RPMI7951 (cell line): ENCODE measurements at places on chromosomes 2 and 18. TPM values are rescaled to one million over a fixed set of nuclear protein-coding genes. Genes with fewer than 3 reads are reported as not detected.

DNA sequence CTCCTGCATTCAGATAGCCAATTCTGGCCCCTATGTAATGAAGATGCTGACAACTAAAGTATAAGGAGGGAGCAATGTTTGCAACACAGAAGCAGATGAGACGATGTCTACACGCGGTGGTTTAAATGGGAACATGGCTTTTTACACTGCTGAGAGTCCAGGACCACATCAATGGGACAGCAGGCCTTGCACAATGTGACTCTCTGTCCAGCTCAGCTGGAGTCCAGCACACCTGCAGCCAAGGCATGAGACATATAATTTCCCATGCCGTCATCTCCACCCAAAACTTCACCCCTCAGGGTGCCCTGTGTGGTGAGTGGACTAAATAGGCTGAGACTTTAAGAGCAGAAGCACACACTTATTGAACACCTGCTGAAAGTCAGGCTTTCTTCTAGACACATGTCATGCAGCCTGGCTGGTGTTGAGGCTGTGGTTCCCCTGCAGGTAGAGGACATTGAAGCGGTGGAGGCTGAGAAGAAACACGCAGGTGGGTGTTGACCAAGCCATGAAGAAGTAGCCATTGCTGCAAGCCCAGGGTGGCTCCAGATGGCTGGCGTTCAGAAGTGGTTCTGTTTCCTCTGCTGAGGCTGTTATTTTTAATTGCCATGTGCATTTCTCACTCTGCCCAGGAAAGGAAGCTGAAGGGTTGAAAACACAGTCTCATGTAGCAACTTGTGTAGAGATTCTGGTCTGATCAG, 345.6 kb downstream of the MYCN start:
- DNase-seq: no peak

GRCh38 chr2:31271851-31272267, 37.9 kb downstream of the EHD3 start:
- peak; percentile 72 for DNase-seq

DNA sequence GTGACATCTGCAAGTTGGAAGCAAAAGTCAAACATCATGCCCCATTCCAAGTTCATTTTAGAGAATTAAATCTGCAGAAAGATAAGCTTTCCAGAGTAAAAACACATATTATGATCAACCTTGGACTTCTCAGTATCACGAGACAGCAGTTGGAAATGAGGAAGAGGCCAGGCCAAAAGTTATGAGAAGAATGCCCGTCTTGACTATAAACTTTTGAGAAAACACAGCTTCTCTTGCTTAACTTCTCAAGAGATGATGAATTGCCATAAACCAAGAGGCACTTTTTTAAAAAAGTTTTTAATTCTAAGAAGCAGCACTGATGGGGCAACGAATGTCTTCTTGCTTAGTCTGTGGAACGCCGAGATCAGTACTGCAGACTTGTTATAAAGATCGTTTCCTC, 52.6 kb upstream of the NFU1 start:
- no peak for DNase-seq

DNA sequence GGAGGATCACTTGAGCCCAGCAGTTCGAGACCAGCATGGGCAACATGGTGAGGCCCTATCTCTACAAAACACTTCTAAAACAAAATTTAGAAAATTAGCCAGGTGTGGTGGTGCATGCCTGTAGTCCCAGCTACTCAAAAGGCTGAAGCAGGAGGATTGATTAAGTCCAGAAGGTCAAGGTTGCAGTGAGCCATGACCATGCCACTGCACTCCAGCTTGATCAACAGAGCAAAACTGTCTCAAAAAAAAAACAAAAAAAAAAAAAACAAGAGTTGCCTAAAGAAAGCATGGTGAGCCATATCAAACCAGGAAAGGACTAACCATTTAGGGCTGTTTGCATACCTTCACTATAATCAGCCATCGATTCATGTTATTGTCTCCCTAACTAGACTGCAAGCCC, 4.5 kb downstream of the CLASP1 start:
- DNase-seq: no peak

- DNase-seq: no peak
Observed at GRCh38 chr2:67186871-67187270, 210.3 kb upstream of the ETAA1 start.

- no peak for DNase-seq
Observed at GRCh38 chr2:120658042-120658769, 77.5 kb upstream of the GLI2 start.

Gene SCN7A
- total RNA-seq: not detected in 2 replicates

DNA sequence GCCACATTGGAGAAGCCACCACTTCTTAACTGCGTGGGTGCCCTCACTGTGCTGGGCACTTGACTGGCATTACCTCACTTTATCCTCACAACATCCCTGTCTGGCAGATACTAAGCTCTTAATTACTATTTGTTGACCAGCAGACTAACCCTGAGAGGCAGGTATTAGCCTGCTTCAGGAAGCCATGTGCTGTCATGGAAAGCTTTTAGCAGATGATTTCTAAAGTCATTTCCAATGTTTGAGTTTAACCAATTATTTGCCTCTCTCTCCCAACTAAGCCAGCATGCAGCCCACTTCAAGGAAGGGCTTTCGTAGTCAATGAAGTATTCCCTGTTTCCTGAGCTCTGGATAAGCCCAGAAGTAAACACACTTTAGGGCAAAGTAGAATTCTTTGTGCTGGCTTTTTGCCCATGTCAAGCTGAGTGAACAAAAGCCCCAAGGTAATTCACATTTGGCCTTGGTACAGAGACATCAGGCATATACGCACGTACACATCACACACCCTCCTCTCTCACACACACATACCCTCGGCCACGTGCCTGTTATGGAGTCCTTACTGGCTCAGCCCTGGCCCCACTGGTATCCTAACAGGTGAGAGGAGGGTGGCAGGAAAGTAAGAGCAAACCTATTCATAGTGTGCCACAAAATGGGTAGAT, 108.6 kb downstream of the C1D start:
- DNase-seq: no peak

Gene GPR55
- 0.24 and 0.29 TPM in 2 replicates for total RNA-seq

GRCh38 chr18:63975628-63976027, 5.7 kb downstream of the SERPINB8 start:
- DNase-seq: no peak

Gene COX7A2L
- 188 and 215 TPM in 2 replicates for total RNA-seq

DNA sequence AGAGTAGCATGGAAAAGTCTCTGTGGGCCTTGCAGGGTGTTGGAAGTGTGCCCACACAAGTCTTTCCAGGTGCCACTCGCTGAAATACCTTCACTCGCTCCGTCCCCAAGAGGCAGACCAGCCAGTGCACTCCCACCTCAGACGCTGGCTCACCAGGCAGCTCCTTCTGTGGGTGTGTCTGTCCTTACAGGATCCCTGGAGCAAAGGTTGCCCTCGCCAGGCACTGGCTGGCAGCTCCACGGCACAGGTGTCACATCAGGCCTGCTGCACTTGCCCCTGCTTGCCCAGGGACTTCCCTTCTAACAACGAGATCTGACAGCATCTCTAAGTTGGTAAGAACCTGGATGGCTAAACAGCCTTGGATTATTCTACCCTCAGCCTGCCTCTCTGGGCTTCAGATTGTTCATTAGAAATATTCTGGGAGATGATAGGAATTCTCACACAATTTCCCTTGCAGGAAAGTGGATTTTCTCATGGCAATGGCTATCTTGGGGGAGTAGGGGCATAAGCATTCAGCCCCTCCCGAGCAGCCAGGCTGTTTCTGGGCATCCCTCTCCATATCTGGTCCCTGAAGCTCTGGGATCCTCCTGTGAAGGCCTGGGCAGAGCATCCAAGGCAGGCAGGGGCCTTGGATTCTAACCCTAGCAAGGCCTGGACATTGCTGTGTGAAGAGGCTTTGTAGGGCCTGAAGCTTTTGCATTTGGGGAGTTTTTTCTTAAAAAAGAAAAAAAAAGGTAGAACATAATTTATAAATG, 262.1 kb downstream of the MYCN start:
- no peak for DNase-seq

Gene SCG2
- total RNA-seq: 57.7 and 79.7 TPM in 2 replicates

Gene NLRC4
- not detected in 2 replicates for total RNA-seq

DNA sequence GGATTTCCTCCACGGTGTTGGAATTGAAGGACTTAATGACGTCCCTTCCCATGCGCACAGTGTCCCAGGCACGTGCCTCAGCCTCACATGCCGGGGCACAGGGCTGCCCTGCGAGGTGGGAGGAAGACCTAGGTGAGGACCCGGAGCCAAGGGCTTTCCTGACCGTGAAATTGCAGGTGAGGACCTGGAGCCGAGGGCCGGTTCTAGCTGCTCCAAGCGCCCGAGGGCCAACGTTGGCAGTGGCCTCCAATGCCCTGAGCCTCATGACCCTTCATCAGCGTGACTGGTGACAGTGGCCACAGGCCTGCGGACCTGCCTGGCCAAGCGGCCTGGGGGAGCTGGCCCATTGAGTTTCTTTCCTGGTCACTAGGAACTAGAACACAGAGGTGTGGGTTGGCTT, 338.2 kb upstream of the MYT1L start:
- no peak for DNase-seq

GRCh38 chr2:7812231-7812995, 869.4 kb upstream of the ID2 start:
- peak; percentile 73 for DNase-seq

Gene RGPD4
- total RNA-seq: not detected in 2 replicates

- DNase-seq: peak; percentile 4
Observed at GRCh38 chr2:135676031-135676430, 65.6 kb upstream of the UBXN4 start.

DNA sequence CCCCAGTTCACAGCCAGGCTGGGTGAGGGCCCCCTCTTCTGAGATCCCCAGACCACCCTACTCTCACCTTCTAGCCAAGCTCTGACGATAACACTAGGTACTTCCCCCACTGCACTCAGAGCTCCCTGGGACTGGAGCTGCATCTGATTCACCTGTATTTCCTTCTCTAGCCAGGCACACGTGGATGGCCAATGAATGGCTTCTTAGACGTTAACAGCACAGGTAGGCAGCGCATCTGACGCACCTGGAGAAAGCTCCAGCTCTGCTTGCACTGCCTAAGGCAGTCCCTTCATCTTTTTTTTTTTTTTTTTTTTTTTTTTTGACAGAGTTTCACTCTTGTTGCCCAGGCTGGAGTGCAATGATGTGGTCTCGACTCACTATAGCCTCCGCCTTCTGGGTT, 48.1 kb downstream of the GALNT14 start:
- DNase-seq: no peak

DNA sequence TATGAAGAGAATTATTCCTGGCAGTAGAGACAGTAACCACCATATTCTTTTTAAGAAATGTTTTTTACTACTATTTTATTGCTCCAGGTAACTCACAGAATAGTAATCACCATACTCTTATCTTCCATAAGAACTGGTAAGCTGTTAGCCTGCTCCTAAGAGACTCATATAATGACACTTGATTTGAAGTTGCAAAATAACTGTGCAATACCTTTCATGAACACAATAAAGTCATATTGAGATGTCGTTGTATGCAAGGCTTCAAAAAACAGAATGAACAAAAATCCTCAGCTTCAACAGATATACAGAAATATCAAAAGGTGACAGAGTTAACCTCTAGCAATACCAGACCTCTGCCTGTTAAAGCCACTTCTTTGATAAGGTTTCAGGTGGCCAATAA, 360.1 kb downstream of the NBAS start:
- no peak for DNase-seq

DNA sequence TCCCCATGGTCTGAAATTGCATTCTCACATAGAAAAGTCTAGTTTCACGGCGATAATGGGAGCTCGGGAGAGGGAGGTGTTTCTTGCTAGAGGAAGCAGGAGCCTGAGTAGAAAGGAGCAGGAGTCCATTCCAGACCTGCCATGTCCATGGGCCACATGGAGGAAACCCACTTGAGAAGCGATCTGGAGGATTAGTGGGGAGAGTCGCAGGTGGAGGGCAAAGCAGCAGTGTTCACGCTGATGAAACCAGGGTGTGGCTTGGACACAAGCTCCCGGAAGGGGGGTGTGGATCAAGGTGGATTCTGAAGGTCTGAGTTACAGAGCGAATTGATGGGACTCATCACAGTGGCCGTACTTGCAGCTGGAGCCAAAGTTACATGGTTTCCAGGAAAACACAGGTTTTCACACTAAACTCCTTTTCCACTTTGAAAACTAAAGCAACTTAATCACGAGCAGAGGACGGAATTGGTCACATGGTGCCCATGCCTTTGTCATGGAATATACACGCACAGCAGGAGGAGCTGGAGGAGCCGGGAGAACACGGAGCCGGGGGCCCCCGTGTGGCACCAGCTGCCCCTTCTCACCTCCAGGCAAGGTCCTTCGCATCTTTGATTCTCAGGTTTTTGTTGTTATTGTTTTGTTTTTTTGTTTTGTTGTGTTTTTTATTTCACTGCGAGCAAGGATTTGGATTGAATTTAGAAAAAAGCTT, 255.1 kb upstream of the MYT1L start:
- DNase-seq: no peak

GRCh38 chr2:219522111-219523030, 8.1 kb downstream of the ASIC4 start:
- peak; percentile 85 for DNase-seq

- DNase-seq: no peak
Observed at GRCh38 chr2:30398084-30398873, 48.8 kb upstream of the LCLAT1 start.

Gene RANBP2
- total RNA-seq: 51.6 and 56.0 TPM in 2 replicates

Gene IL18RAP
- total RNA-seq: not detected in 2 replicates

DNA sequence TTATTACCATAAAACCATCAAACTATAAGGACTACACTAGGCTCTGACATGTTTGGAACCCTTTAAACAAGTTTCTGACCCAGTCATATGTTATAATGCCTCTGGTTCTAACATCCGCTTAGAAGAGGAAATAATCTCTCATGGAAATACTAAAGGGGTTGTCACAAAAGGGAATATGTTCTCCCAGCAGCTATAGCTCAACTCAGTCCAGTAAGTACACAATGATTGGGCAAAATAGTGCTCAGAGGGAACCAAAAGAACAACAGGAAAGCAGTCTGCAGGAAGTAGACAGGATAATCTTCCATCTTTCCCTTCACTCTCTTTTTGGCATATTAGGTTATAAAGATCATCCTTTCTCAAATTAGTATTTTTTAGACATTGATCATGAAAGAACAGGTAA, 4.3 kb downstream of the SRBD1 start:
- no peak for DNase-seq

GRCh38 chr2:79112269-79112668, 8.0 kb upstream of the REG1A start:
- DNase-seq: no peak

GRCh38 chr2:24259316-24259715, 84.5 kb downstream of the FAM228A start:
- no peak for DNase-seq

DNA sequence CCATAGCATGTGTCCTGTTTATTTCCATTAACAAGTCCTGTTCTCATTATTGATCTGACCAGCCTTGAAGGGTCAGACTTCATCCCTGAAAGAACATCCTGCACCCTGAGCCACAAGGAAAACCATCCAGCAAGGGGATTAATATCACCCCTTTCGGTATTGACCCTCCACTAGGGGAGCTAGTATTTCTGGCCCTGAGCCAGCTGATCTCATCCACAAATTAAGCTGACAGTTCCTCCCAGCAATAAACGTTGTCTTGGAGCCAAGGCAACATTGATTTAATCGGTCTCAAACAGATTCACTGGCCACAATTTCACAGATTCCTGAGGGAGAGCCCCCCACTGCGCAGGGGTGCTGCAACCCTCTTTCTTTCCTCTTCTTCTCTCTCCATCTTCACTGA, 353.1 kb upstream of the FANCL start:
- DNase-seq: no peak

Gene IGFBP5
- 22.4 and 25.0 TPM in 2 replicates for total RNA-seq

GRCh38 chr2:39433586-39434195, 3.4 kb downstream of the MAP4K3 start:
- DNase-seq: no peak
